A172 (cell line): ENCODE measurements at places on chromosomes 12 and 14. TPM values are rescaled to one million over a fixed set of nuclear protein-coding genes. Genes with fewer than 3 reads are reported as not detected.

KIF5A gene
- 0.36 and 0.67 TPM in 2 replicates for total RNA-seq

STON2 gene
- 0.52 and 1.6 TPM in 2 replicates for total RNA-seq

RILPL1 gene
- total RNA-seq = 9.3 and 16.1 TPM in 2 replicates

KRT7 gene
- 13.8 and 16.1 TPM in 2 replicates for total RNA-seq

SGPP1 gene
- 26.2 and 28.1 TPM in 2 replicates for total RNA-seq

CLECL1 gene
- not detected in 2 replicates for total RNA-seq

ADGRD1 gene
- 0.52 and 0.81 TPM in 2 replicates for total RNA-seq

HOXC9 gene
- total RNA-seq = 6.3 and 11.0 TPM in 2 replicates

TGFB3 gene
- 2.1 and 2.3 TPM in 2 replicates for total RNA-seq

BCL11B gene
- total RNA-seq = 0.02 TPM in 2 replicates

SMCO2 gene
- total RNA-seq = not detected in 2 replicates

ANO4 gene
- total RNA-seq = 0.17 TPM in 1 of 2 replicates, not detected in the other
